ENCODE measurements at places on chromosomes 6 and 20. TPM values are rescaled to one million over a fixed set of nuclear protein-coding genes. Genes with fewer than 3 reads are reported as not detected.
A peak's percentile ranks its signal among the peaks of the same experiment; 100 is the strongest.

- DNase-seq = no peak
Measured at GRCh38 chr20:63333241-63333836, 27.8 kb downstream of the CHRNA4 start.

DNA sequence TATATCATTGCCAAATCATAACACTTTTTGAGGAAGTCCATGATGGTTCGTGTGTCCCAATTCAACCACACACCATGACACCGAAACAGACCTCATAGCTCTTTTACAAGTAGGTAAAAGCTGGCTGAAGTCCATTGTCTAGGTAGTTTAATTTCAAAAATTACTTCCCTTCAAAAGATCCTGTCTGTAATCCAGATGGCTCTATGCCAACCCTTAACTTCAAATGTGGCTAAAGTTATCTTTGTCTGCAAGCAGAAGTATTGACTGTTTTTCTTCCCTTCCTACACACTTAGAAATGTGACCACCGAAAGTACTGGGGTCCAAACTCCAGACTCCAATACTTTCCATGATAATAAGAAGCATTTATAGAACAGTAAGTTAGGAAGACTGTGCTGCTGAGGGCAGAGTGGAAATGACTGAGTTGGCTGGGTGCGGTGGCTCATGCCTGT, 8.3 kb upstream of the TIAM2 start:
- DNase-seq = peak; percentile 34

- no peak for DNase-seq
Measured at GRCh38 chr20:507006-507758, 36.4 kb downstream of the CSNK2A1 start.

DNA sequence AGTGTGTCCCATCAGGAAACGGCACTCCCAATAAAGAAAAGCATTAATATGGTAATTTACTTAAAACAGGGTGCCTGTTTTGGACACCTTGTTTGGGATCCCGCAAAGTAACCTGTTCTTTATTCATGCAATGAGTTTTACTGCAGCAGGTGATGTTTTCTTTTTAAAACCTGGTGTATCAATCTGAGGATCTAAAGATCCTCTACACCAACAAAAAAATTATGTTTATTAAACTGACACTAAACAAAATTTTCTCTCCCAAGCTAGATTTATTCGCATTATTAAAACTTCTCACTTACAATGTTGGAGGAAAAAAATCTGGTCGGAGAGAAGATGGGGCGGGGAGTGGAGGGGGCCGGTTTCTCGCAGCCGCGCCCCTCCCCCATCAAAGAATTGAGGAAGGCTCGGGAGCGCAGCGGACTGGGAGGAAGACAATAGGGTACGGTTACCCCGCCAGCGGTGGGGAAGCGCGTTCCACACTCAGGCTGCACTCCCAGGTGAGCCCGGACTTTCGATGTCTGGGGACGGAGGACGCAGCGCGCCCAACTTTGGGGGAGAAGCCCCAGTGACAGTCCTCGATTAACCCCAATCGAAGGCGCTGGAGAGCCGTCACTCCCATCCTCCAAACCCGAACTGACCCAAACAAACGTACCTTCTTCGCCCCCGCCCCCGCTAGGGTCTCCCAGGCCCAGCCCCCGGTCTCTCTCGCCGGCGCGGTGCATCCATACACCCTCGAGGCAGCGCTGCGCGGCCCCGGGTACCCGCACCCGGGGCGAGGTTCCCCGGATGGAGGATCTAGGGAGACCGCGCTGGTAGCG, 1.3 kb downstream of the CD24 start:
- no peak for DNase-seq

DNA sequence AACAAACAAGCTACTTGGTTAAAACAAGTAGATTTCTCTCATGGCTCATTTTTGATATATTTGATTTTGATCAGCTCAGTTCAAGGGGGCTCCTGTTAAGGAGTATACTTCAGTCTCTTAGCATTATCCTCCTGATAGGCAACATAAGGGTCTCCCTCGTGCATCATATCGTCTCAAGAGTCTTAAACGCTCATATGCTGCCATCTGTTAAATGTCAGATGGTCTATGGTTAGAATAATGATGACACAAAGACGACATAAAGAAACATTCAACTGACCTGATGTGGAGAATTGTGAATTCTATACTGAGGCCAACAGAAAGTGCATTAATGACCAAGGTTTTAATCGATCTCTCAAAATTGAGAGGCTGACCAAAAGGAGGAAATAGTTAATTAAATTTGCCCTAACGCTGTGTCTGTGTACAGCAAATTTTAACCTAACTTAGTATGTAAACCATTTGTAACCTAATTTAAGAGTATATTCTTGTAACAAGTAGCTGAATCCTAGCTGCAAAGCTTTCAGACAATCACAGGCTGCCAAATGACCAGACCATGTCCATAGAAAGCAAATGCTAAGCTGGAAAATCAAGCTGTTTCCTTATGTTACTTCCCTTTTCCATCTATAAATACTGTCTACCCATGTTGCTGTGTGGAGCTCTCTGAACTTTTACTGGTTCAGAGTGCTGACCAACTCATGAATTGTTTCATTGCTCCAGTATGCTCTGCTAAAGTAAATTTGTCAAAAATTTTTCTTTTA, 1688.5 kb downstream of the GRIK2 start:
- no peak for DNase-seq

- peak; percentile 78 for DNase-seq
Measured at GRCh38 chr20:10553326-10553984, 118.3 kb downstream of the SLX4IP start.

Gene SAMD10
- 1.3 TPM for total RNA-seq

Gene TBCC
- 38.7 TPM for total RNA-seq

Gene CST2
- not detected for total RNA-seq

Measured in fibroblast of villous mesenchyme (primary cell).